ENCODE measurements at places on chromosomes 6 and 20. TPM values are rescaled to one million over a fixed set of nuclear protein-coding genes. Genes with fewer than 3 reads are reported as not detected.

Gene ATXN1
- 35.8 TPM for total RNA-seq

DNA sequence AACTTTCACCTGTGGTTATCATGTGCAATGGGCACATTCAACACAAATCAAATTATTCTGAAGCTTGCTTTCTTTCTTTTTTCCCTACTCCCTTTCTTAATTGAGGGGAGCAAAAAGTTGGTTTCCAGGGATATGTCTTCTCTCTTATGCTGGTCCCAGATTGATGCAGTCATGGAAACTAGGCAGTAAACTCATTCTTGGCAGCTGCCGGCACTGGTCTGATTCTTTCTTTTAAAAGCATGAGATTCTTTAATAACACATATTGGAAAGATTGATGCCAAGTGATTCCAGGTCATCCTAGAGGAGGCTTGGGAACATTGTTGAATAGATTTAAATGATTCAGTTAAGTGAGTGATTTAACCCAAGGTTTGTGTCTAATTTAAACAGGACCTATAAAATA lies 29.0 kb downstream of the PTPRA start:
- no peak for DNase-seq

GRCh38 chr6:160272707-160273106 lies 14.1 kb upstream of the SLC22A2 start:
- DNase-seq: no peak

DNA sequence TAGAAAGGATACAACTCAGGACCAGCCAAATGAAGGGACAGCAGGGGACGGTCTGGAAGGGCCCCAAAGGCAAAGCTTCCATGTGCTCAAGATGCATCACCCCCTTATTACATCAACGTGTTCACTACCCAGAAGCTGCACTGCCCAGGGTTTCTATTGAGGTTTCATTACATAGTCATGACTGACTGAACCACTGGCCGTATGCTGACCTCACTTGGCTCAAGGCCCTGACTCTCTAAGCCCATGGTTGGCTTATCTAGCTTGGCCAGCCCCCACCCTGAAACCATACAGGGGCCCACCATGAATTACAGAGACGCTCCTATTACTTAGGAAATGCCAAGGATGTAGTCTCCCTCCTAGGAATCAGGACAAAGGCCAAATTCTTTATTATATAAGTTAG lies 179.4 kb downstream of the FOXC1 start:
- no peak for DNase-seq

Gene NHLRC1
- 0.60 TPM for total RNA-seq

GRCh38 chr6:39453241-39453640 lies 130.7 kb upstream of the KCNK16 start:
- no peak for DNase-seq

Gene RBPJL
- total RNA-seq: 1.5 TPM
